ENCODE measurements at places on chromosomes 3 and 15. TPM values are rescaled to one million over a fixed set of nuclear protein-coding genes. Genes with fewer than 3 reads are reported as not detected.

DNA sequence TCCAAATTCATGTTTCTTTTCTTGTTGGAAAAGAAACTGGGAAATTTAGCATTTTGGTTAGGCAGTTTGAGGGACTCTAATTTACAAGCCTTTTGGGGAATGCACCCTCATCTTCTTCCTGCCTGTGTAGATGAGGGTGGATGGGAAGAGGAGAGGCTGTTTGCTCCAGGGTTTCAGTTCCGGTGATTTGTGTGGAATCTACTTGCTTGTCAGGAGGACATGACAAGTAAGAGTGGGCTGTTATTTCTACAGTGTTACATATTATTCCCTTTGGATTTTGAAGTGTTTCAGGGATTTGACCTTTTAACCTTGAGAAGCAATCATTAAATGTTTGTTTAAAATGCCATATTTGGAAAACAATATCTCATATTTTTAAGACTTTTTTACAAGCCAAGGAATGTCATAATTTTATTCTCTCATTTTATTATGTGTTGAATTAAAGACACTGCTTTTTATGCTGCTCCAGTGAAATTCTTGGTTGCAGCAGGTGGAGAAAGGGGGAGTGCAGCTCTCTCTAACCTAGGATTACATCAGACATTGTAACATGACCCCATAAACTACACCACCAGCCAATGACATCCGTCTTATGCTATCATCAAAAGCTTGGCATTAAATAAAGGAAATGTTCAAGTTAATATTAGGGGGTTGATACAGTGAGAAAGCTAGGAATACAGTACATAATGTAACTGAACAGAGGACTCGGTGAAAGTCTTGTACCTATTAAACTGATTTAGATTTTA, 30.2 kb downstream of the PLAAT1 start:
- DNase-seq: no peak
- no peaks in the 10 kb centered on the region for H3K27me3 ChIP-seq
- H3K27ac ChIP-seq: no peak overlapping the region
- H3K4me3 ChIP-seq: no peak overlapping the region

GRCh38 chr15:96076350-96076749, 254.2 kb upstream of the NR2F2 start:
- no peak overlapping the region for H3K27ac ChIP-seq
- H3K27me3 ChIP-seq: no peaks in the 10 kb centered on the region
- no peaks in the 10 kb centered on the region for H3K36me3 ChIP-seq
- no peak for DNase-seq
- H3K4me3 ChIP-seq: no peak overlapping the region

- no peak overlapping the region for H3K27ac ChIP-seq
- no peaks in the 10 kb centered on the region for H3K27me3 ChIP-seq
- no peak overlapping the region for H3K4me3 ChIP-seq
- H3K36me3 ChIP-seq: no peaks in the 10 kb centered on the region
Observed at GRCh38 chr15:33946152-33946551, 22.1 kb upstream of the CHRM5 start.

DNA sequence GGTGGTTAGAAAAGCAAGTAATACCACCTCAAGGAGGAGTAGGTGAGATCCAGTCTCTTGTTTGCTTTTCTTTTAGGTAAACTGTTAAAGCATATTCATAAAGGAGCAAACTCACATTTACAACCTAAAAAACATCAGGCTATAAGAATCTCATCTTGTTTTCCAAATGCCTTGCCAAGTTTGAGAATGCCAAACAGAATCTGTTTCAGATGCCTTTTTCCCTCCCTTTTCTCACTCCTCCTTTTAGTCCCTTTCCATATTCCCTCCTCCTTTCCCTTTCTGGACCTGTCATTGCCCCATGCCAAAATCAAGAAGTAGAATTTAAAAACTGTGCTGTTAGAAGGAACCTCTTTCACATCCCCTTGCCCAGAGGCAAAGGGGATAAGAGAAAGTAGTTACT, 140.3 kb downstream of the ARPP21 start:
- H3K27ac ChIP-seq: no peak overlapping the region
- H3K4me1 ChIP-seq: no peaks in the 10 kb centered on the region
- H3K36me3 ChIP-seq: no peaks in the 10 kb centered on the region
- H3K27me3 ChIP-seq: no peaks in the 10 kb centered on the region
- no peak for DNase-seq

DNA sequence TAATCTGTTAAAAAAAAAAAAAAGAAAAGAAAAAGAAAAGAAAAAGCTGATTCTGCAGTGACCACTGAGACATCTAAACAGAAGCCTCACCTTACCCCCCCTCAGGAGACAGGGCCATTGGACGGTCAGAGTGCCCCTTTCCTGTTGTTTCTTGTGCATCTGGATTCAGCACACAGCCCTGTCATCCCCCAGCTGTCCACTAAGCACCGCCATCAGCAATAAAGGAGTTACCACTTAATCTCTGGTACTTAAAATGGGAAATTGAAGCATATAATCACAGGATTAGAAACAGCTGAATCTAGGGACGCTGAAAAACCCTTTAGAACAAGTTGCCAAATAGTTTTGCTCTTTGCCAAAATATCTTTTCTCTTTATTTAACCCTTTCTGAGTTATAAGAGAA, 62.5 kb downstream of the TRIM69 start:
- H3K27ac ChIP-seq: no peak overlapping the region
- H3K27me3 ChIP-seq: no peaks in the 10 kb centered on the region
- H3K4me3 ChIP-seq: no peak overlapping the region
- H3K4me1 ChIP-seq: no peaks in the 10 kb centered on the region

- no peak for DNase-seq
- peaks cover 61% of the 10 kb centered on the region for H3K4me1 ChIP-seq
- no peak overlapping the region for H3K27ac ChIP-seq
Observed at GRCh38 chr3:188262913-188263683, 109.1 kb downstream of the LPP start.

- no peak for DNase-seq
- H3K4me1 ChIP-seq: peaks cover 8% of the 10 kb centered on the region
- H3K4me3 ChIP-seq: no peak overlapping the region
- no peaks in the 10 kb centered on the region for H3K36me3 ChIP-seq
Observed at GRCh38 chr15:97525809-97526208, 434.7 kb upstream of the ARRDC4 start.

- no peaks in the 10 kb centered on the region for H3K27me3 ChIP-seq
- no peak overlapping the region for H3K27ac ChIP-seq
- DNase-seq: no peak
- no peak overlapping the region for H3K4me3 ChIP-seq
- H3K4me1 ChIP-seq: peaks cover 10% of the 10 kb centered on the region
- H3K36me3 ChIP-seq: no peaks in the 10 kb centered on the region
Observed at GRCh38 chr3:23004971-23005370, 198.2 kb upstream of the UBE2E2 start.

DNA sequence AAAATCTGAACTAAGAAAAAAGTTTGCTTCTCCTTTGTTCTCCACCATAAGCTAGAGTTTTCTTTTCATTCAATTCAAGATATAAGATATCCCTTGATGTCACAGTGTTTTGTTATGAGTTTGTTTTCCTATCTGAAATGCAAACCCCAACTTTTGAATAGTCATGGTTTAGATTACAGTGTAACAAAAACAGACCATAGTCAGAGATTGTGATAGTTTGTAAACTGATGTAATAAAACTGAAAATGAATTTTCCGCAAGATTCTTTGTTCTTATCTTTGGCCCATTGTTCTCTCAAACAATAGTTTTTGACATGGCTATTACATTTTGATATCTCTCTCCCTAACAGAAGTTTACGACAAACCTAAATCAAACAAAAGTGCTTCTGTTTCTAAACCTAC, 121.7 kb upstream of the GADL1 start:
- H3K27ac ChIP-seq: no peak overlapping the region
- no peaks in the 10 kb centered on the region for H3K36me3 ChIP-seq
- no peaks in the 10 kb centered on the region for H3K4me1 ChIP-seq
- no peak overlapping the region for H3K4me3 ChIP-seq
- H3K27me3 ChIP-seq: no peaks in the 10 kb centered on the region

Gene IL17RB
- 17.6 TPM for total RNA-seq

Data from body of pancreas (tissue), 4 donors.